ENCODE measurements at places on chromosomes 12 and 14.

DNA sequence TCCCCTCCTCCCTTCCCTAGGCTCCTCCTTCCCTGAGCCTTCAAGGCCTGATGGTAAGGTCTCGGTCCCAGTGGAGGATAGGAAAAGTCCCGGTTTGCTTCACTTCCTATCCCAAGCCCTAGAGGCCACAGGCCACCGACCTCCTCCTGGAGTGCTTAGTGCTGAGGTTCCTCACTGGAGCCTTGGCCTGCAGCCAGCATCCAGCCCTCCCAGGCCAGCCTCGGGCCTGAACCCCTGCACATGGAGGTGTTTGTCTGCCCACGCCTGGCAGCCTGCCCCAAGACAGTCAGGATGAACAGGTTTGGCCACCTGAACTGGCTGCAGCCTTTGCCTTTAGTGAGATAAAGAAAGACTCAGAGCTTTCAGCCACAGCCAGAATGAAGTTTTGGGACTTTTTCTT, 15.8 kb upstream of the KRT7 start:
- DNase-seq = peak; percentile 95

GRCh38 chr14:29738950-29739349, 188.7 kb downstream of the PRKD1 start:
- DNase-seq = no peak

DNA sequence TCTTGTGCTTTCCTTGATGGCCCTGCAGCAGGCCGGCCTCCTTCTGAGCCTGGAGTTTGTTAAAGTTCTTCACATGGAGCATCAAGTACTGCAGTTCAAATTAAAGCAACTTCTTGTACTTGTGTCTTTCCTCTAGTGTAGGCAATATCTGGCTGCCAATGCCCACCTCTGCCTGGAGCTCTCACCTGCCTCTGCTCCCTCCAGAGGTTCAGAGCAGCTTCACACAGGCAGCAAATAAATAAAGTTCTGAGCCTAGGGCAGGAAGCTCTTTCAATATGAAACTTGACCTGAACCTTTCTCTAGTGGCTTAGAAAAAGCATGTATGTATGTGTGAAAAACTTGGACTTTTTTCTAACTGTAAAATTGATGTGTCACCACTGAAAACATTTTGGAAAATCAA, 65.9 kb downstream of the ITPR2 start:
- DNase-seq = no peak

- DNase-seq = no peak
Measured at GRCh38 chr12:58455136-58455535, 465.2 kb downstream of the LRIG3 start.

- no peak for DNase-seq
Measured at GRCh38 chr12:52926596-52927234, 21.8 kb upstream of the KRT8 start.

DNA sequence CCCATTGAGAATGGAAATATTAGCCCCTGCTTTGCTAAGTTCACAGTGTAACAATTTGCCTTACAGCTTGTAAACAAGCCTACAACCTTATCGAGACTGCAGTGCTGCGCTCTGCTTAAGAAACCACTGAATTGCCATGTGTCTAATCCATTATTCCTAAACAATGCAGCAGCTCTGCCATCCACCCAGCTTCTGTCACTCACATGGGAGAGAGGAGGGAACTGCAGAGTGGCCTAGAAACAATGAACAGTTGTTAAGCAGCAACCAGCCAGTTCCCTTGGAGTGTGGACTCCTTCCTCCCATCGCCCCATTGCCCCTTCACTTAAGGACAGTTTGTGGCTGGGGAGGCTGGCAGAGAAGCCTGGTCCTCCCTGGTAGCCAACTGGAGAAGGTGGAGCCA, 42.9 kb downstream of the TESPA1 start:
- DNase-seq = no peak

DNA sequence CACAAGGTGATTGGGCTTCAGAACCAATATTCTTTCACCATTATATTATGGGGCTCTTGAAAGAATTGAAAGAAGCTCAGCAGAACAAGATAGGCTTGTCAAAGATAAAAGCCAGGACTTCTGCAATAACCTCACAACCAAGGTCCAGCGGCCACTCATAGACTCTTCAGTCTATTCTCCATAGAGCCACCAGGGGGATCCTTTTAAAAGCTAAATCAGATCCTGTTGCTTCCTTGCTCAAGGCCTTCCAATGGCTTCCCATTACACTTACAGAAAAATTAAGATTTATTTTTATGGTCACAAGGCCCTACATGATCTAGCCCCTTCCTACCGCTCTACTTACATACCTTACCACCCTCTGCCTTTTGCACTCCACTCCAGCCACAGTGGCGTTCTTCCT, 169.6 kb downstream of the C12orf42 start:
- no peak for DNase-seq

DNA sequence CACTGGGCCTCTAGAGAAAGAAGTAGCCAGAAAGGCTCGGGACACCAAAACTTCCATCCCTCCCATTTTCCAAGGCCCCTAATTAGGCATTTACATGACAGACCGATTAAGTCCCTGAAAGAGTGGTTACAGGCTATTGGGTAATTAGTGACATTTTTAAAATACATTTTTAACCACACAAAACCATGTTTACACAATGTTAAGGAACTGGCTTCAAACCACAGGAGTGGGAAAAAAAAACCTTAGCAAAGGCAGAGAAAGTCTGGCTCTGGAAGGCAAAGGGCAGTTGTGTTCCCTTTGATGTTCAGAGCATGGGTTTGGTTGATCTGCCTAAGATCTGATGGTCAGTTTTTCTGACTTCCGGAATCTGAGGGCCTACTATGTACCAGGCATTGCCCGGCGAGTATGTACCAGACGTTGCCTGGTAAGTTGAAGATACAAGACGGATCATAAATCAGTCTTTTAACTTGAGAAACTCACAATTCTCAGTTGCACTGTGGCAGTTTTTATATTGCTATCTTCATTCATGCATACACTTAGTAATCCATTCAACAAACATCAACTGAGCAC, 576.5 kb downstream of the MED13L start:
- DNase-seq = no peak

DNA sequence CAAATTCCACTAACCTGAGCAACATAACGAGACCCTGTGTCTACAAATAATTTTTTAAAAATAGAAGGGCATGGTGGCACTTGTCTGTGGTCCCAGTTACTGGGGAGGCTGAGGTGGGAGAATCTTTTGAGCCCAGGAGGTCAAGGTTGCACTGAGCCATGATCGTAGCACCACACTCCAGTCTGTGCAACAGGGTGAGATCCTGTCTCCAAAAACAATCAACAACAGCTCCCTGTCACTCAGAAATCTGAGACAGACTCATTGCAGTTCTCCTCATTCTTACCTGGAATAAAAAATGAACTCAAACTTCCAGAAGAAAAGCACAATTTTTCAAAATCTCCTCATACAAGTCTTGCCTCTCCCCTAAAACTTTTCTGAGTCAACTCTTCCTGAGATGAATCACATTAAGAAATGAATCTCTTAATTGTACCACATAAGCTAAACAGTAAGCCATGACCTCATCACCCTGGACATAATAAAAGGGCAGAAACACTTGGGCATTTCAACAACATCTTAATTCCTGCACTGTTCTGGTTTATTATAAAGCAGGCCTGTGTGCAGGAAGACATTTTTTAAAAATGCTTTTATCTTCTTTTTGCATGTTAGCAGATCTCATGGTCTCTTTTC, 214.3 kb upstream of the CDKN3 start:
- DNase-seq = no peak

DNA sequence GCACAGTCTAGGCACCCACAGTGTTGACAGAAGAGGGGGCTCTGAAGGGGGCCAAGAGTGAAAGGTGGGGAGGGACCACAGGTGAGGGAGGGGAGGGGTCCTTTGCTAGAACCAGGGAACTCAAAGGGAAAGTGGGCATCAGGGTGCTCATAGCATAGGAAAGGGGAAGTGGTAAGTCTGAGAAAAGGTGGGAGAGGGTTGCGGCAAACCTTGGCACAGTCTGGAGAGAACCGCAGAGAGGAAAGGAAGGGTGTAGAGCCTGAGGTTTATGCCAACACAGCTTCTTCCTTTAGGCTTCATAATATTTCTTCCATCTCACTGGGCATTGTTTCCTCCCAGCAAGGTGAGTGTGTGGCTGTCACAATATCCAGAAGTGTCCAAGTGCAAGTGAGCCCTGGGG, 11.5 kb upstream of the PLEK2 start:
- no peak for DNase-seq

DNA sequence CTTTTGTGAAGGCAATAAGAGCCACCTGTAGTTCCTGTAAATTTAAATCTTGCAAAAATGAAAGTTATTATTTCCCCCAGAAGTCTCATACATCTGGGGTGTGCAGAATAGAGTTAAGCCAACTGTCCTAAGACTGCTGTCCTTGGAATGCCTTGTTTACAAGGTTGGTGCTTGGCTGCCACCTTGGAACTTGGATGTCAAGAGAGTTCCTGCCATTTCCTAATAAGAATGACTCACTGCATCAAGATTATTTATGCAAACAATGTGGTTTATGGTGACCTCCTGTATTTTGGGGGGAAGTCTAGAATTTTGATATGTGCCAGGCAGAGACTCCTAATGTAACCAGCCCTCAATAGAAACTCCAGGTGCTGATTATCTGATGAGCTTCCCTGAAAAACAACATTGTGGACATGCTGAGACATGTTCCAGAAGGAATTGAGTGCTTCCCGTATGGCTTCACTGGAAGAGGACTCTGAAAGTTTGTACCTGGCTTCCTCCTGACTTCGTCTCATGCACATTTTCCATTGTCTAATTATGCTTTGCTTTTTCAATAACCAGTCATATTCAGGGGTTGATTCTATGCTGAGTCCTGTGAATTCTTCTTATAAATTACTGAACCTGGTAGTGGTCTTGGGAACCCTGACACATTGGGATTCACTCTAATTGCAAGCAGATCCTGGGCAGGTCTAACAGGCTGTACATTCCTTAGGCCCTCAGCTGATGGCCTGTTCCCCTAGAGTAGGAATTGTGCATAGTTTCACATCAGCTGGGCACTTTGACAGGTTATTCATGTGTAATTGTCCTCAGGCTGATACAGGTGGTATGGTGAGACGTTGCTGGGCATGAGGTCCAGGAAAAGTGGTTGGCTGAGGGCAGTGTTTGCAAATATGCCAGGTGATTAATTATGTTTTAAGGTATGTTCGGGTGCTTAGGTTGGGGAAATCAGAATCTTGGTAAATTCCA, 1370.7 kb upstream of the TMEM132C start:
- DNase-seq = no peak

DNA sequence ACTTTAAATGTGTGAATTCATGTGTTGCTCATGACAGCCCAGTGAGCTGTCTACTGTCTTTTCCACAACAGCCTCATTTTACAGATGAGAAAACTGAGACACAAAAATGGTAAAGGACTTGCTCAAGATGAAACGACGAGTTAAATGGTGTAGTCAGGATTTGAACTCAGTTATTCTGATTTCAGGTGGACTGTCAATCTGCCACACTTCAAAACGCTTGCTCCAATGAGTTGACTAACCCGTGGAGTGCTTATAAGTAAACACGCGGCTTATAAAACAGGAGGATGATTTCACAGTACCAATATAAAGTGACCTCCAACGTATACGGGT, 652 bp upstream of the POLE2 start:
- DNase-seq = no peak

DNA sequence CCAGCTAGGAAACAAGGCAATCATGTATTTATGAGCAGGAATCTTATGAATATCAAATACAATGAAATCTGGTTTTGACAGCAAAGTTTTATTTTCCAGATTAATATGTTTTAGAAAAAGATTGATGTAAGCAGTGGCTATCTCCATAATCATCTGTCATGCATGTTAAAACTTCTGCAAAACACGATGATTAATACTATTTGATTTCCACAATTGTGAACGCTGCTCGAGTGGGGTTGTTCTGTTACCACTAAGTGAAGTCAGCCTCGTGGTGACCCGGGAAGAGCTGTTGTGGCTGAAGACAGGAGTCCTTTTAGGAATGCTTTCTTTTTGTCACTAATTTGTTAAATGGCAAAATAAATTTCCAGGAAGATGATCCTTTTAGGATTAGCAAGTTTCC, 9.4 kb downstream of the CFAP251 start:
- no peak for DNase-seq

GRCh38 chr12:46556105-46556559, 183.6 kb upstream of the SLC38A2 start:
- no peak for DNase-seq

- peak; percentile 73 for DNase-seq
Measured at GRCh38 chr14:51094282-51094821, 553 bp downstream of the TRIM9 start.

GRCh38 chr12:107349008-107349747, 255.8 kb upstream of the CRY1 start:
- peak; percentile 89 for DNase-seq

GRCh38 chr14:67514203-67514607, 18.9 kb upstream of the PLEKHH1 start:
- no peak for DNase-seq

DNA sequence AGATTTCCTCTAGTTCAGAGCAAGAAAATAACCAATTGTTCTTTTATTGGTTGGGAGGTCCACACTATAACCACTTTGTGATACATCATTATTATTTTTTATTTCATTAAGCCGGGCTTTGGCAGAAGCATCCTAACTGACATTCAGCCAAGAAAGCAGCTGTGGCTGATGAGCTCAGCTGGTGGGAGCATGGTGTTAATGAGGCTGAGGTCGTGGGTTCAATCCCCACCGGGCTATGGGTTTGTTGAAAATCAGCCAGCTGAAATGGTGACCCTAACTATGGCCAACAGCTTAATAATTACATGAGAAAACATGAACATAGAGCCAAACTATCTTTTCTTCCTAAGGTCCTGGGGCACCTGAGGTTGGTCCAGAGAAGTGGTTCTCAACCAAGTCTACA, 378.2 kb downstream of the GLT1D1 start:
- no peak for DNase-seq

- no peak for DNase-seq
Measured at GRCh38 chr14:56145965-56146364, 27.8 kb downstream of the PELI2 start.

GRCh38 chr12:93018610-93019009, 89.5 kb upstream of the EEA1 start:
- no peak for DNase-seq

- no peak for DNase-seq
Measured at GRCh38 chr14:64438181-64438841, 27.0 kb upstream of the AKAP5 start.

- no peak for DNase-seq
Measured at GRCh38 chr12:53042607-53043454, 7.0 kb upstream of the TNS2 start.

- DNase-seq = no peak
Measured at GRCh38 chr14:91872011-91872501, 4.7 kb upstream of the TC2N start.

DNA sequence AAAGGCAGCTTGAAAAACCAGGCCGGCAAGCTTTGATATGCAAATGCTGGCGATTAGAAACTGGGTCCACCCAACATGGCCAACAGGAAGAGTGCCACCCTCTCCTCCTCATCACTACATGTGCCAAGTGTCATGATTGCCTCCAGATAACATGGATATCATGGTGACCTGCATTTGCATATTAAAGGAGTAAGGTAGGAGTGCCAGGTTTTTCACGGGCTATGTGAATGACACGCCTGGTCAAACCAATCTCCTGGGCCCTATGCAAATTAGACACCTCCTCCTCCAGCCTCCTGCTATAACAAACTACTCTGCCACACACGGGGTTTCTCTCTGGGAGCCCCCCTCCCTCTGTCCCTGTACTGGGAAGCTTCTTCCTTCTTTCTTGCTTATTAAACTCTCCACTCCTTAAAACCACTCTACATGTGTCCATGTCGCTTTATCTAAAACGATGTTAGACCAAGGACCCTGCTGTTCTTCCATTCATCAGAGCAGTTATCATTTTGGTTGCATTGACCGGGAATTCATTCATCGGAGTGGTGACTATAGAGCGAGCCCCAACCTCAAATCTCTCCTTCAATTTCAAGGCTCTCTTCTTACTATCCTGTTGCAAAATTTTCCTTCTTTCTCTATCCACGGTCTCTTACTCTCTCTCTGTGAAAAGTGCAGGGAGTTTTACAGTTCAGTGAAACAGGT, 27.5 kb downstream of the APOBEC1 start:
- DNase-seq = no peak

Measured in RWPE2 (cell line).